Glutamatergic neuron (in vitro differentiated cells): ENCODE measurements at places on chromosomes 3 and 15. TPM values are rescaled to one million over a fixed set of nuclear protein-coding genes. Genes with fewer than 3 reads are reported as not detected.
A peak's percentile ranks its signal among the peaks of the same experiment; 100 is the strongest.

The AGBL1 gene
- 0.76 TPM for total RNA-seq

The CCR2 gene
- total RNA-seq = not detected

The UNC13C gene
- total RNA-seq = 0.49 TPM

The ADAMTS9 gene
- 2.3 TPM for total RNA-seq

The SLC9C1 gene
- not detected for total RNA-seq

The ACOX2 gene
- total RNA-seq = 0.59 TPM

The MESP2 gene
- not detected for total RNA-seq

The SLC22A13 gene
- 1.5 TPM for total RNA-seq

The GOLGA6L1 gene
- total RNA-seq = not detected

GRCh38 chr3:72044231-72044855 is 259.4 kb upstream of the PROK2 start:
- no peak for DNase-seq

GRCh38 chr3:42708611-42709151 is 6.1 kb upstream of the HHATL start:
- no peak for DNase-seq

DNA sequence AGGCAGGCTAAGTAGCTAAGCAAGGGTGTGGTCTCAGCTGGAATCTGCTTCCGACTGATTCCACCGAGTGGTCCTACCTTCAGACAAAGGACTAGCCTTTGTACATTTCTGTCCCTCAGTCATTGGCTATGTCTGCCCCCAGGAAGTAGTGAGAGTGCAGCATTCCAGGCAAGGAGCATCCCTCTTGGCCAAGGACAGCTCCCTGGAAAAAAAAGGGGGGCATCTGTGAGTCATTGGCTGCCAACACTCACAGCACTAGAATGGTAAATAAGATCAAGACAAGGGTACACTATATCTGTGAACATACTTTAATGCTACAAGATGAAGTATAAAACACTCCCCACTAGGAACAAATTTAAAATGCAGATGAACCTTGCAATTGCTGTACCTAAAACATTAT is 66.8 kb downstream of the STAC start:
- no peak for DNase-seq

DNA sequence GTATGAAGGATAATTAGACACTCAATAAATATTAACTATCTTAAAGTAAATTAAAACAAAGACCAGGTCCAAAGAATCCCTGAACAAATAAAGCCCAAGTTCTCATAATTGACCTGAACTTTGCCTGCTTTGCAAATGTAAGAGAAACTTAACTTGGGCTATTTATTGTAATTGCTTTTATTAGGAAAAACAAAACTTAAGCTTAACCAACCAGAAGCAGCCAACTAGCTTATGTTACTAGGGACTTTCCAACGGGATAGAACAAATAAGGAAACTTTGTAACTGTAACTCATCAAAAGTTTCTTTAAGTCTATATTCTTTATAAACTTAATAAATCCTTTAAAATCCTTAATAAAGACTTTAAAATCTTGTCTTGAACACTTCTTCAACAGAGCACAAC is 48.4 kb downstream of the C3orf38 start:
- no peak for DNase-seq

DNA sequence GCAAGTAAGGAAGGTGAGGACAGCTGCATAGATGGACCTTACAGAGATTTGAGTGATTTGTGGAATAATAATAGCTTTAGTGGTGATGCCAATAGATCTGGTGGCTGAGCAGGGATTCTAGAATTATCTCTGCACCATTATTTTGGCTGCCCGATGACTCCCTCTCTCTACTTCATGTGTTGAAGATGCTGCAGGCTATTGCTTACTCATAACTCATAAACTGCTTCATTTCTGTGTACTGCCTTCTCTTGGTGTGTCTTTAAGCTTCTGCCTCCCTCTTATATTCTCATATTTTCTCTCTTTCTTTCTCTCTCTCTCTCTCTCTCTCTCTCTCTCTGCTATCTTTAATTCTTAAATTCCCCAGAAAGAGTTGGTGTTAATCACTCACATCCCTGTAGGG is 256.0 kb upstream of the TRIM42 start:
- no peak for DNase-seq

DNA sequence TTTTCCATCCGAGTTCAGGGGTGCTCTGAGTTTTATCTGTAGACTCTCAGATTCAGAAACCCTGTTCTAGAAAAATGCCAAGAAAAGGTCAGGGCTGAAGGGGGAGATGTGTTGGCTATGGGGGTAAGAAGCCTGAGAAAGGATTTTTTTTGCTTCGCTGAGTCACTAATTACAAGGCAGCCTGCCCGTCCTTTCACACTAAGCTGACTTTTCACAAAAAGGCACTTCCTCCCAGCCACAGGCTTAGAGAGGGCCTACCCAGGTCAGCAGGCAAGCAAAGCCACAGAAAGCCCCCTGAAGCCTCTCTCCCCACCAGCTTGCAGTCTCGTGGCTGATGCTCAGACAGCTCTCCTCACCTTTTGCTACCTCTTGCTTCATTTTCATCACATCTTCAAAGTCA is 192.6 kb upstream of the PRICKLE2 start:
- no peak for DNase-seq

DNA sequence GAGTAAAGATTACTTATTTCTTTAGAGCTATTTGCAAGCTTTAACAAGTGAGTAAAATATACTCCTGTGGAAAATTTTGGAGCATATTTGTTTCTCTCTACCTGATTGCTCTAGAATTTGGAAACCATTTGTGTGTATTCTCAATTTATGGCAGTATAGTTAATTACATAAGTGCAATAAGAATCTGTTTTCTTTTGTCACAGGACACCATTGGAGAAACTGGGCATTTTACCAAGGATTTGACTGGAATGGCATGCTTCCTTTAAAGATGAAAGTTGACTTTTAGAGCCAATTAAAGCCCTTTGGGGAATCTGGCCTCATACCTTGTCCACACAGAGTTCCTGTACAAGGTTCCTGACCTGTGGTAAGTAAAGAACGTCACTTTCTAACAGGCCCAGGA is 38.4 kb downstream of the PAQR5 start:
- DNase-seq = no peak

GRCh38 chr15:39075756-39076341 is 505.0 kb upstream of the THBS1 start:
- DNase-seq = no peak

- no peak for DNase-seq
These were observed 11.6 kb downstream of the CCR5AS start for GRCh38 chr3:46395210-46395661.

- no peak for DNase-seq
These were observed 11.2 kb downstream of the ESYT3 start for GRCh38 chr3:138445654-138446053.

DNA sequence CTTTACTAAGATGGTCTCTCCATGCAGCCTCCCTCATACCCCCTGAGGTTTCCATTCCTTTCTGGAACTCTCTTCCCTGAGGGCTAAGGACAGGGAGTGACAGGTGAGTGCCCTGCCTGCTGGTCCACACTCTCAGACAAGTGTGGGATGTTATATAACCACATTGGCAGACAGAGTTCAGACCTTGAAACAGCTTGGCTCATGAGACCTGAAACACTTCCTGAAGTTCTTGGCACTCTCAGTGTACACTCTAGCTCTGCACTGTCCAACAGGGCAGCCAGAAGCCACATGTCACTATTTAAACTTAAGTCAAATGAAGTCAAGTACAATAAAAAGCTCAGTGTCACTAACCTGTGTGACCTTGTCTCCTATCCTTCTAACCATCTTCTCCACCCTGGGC is 188.5 kb downstream of the ZNF621 start:
- DNase-seq = no peak

GRCh38 chr3:156417559-156418132 is 137.3 kb downstream of the SSR3 start:
- DNase-seq = no peak

DNA sequence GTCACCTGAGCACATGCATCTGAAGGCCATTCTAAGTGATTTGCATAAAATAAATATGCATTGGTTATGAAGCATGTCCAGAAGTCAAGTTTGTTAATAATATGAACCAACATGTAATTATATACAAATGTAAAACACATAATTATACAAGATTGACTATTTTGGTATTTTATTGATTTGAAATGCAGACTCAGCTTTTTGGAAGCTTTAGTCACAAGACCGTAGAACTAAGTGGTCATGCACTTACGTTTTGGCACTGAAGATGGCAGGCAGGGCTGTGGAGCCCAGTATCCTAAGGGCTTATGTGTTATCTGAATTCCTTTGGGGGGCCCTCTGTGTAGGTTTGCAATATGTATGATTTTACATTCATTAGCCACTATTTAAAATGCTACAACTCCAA is 5.0 kb downstream of the CHRNA7 start:
- DNase-seq = no peak

- no peak for DNase-seq
These were observed 14.2 kb downstream of the DUOX1 start for GRCh38 chr15:45143946-45144345.

DNA sequence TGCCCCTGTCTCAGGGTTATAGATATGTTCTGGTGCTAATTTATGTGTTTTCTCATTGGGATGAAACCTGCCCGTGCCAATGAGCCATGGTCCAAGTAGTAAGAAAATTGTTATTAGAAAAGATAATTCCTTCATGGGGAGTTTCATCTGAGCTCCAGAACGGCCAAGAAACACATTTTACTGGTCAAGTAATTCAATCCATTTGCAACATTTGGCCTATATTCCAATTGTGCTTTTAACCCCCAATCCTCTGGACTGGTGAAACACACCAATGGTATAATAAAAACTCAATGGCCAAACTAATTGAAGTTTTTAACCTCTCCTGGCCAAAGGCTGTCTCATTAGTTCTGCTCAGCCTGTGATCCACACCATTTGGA is 53.7 kb upstream of the XCR1 start:
- DNase-seq = no peak

DNA sequence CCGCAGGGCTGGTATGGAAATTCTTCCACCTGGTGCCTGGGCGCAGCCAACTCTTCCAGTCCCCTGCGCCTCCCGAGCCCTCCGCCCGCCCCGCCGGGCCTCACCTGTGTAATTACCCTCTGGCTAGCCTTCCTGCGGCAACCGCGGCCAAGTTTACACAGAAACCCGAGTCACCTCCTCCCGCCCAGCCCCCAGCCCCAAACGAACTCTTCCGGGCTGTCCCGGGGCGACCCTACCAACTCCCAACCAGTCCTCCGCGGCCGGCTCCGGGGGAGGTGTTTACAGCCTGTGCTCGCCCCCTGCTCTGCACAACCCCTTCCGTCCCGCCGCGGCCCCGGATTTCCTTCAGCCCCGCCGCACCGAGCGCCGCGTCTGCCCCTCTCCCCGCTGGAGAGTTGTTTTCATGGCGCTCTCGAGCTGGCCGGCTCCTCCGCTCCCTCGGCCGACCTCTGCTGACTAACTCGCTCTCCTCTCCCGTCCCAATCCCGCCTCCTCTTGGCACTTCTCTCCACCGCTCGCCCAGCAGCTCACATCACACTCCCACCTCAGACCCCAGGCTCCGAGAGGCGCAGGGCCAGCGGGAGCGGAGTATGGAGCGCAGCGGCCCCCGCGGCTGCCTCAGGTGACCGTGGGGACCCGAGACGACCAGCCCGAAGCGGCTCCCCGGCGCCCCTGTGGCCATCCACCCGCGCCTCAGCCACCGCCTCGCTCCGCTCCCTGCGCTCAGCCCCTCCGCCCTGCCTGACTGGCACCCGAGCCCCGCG is 538 bp downstream of the ATOSA start:
- DNase-seq = peak; percentile 67

DNA sequence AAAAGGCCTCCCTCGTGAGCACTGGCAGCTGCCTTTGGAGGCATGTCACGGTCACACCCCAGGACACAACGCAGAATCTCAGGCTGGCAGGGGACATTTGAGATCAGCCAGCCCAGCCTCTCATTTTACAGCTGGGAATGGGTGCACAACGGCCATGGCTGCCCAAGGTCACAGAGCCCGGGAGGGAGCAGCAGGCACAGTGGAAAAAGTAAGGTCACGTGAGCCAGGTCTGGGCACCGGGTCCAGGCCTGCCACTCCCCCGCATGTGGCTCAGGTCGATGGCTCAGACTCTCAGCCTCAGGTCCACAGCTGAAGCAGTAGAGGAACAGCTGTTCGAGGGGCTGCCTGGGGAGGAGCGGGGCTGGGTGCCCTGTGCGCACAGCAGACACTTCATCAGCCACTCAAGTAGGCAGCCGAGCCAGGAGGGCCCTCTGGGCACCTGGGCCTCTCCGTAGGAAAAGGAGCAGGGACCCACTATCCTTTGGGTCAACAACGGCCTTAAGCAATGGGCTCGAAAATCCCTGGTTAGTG is 260.6 kb downstream of the GOLGA6L6 start:
- no peak for DNase-seq

- no peak for DNase-seq
These were observed 47.1 kb upstream of the IL20RB start for GRCh38 chr3:136910697-136911096.

GRCh38 chr3:157572559-157573270 is 69.5 kb upstream of the VEPH1 start:
- no peak for DNase-seq

- DNase-seq = no peak
These were observed 238.6 kb downstream of the CHL1 start for GRCh38 chr3:435161-435560.

GRCh38 chr3:154933581-154933980 is 146.5 kb upstream of the MME start:
- no peak for DNase-seq

GRCh38 chr15:70710714-70711113 is 52.6 kb downstream of the UACA start:
- DNase-seq = no peak

DNA sequence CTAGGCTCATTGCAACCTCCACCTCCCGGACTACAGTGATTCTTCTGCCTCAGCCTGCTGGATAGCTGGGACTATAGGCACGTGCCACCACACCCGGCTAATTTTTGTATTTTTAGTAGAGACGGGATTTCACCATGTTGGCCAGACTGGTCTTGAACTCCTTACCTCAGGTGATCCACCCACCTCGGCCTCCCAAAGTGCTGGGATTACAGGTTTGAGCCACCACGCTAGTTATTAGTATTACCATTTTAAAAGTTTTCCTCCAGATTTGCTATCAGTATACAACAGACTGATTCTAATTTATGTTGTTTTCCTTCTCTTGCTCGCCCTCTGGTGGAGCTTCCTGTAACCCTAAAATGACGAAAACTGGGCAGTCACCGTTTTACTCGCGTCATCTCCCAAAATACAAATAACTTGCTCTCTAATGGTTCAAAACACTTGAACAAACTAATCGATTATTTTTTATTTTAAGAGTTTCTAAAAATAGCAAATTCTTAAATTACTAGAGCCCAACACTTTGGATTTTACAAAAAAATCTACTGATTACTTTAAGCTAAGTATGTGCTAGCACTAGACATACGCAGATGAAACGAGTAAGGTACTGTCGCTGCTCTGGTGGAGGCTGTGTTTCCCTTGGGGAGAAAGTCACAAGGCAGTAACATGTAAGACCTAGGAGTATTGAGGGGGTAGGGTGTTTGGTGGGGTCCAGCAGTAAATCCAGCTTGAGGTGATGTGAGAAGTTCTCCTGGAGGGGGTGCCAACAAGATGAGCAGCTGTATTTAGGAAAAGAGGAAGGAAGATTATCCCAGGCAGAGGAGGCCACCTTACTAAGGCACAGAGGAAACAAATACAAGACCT is 203.3 kb downstream of the MBNL1 start:
- peak; percentile 58 for DNase-seq

GRCh38 chr3:169813757-169814517 is 1.2 kb upstream of the LRRC34 start:
- no peak for DNase-seq
